Spleen (tissue), 13 donors: ENCODE measurements at places on chromosomes 3 and 15.

DNA sequence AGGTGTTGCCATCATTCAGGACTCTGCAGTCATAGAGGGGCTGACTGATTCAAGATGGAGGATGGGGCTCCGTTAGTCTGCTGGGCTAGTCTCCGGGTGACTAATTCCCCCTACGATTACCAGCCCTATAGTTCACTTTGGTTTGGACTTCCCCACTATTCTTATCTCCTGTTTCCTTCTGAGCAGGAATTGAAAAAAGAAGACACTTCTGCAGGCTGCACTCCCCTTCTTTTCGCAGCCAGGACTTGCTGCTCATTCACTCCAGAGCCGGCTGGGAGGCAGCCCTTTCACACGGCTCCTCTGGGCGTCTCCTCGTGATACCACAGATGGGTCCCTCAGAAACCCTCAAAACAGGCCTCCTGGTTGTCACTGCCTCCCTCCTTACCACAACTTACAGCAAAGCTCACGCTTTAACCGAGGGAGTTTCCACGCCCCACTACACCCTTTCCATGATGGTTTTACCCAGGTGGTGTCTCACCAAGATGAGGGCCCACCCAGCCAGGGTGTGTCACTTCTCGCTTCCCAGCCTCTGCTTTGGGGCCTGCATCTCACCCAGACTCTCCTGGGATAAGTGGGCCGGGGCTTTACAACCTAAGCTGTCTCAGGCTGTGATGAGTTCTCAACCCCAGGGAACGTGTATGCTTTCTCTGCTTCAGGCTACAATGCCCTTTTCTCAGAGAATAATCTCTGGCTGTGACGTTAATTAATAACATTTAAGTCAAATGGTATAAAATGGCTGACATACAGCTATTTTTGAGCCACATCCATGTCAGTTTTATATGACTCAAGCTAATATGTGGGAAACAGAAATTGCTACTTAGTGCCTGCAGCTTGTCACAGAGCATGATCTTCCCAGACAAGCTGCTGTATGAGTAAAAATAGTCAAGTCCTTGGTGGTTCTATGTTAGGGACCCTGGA lies 11.9 kb downstream of the CX3CR1 start:
- no peak for DNase-seq

GRCh38 chr3:151989621-151990020 lies 116.2 kb downstream of the SUCNR1 start:
- DNase-seq, result no peak

DNA sequence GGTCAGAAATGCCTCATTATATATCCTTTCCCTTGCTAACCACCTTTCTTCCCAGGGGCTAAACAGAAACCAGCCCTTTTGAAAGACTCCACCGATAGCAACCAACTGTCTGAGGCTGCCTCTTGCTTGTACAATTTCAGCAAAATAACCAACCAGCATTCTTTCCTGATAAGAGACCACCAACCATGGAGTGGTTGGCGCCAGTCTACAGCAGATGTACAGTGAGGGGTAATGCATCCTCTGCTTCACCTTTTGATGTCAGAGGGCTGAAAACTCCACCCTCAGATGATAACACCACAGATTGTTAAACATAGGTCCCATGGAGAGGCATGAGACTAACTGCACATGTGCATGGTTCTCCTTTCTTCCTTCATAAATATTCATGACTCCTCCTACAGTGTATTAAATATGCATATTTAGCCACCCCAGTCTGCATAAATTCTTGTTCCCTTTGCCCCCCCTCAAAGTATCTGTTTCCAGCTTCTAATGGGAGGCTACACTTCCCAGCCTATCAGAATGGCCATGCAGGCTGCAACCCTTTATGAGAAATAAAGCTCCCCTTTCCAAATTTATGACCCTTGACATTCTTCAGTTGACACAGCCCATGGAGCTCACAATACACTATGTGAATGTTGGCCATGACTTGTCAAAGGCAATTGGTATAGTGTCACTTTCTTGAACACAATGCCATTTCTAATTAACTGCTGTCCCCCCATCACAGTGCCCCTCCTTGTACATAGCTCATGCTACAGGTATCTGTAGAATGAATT lies 48.3 kb downstream of the GABRB3 start:
- no peak for DNase-seq

DNA sequence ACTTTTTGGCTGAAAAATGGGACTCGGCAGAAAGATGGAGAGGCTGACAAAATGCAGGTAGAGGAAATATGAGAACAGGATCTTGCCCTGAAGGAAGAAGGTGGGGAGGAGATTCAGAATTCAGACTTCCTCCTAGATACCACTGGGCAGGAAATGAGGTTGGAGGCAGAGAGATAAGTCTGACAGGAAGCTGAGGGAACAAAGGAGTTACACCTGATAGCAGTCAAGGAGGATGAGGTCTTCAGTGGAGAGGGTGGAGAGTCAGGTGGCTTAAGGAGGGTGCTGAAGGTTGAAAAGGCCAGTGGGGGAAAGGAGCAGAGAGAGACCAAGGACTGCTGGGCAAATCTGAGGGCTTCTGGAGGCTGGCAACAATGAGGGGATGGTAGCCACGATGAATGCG lies 56.8 kb downstream of the CCR4 start:
- DNase-seq, result no peak

- DNase-seq, result no peak
These were observed 69.3 kb downstream of the CHAC1 start for GRCh38 chr15:41022487-41023090.

- no peak for DNase-seq
These were observed 59.0 kb upstream of the SPTSSB start for GRCh38 chr3:161430307-161430706.

GRCh38 chr3:24923570-24923969 lies 428.9 kb upstream of the THRB start:
- no peak for DNase-seq

- no peak for DNase-seq
These were observed 16.3 kb downstream of the ITGA11 start for GRCh38 chr15:68415501-68416157.

DNA sequence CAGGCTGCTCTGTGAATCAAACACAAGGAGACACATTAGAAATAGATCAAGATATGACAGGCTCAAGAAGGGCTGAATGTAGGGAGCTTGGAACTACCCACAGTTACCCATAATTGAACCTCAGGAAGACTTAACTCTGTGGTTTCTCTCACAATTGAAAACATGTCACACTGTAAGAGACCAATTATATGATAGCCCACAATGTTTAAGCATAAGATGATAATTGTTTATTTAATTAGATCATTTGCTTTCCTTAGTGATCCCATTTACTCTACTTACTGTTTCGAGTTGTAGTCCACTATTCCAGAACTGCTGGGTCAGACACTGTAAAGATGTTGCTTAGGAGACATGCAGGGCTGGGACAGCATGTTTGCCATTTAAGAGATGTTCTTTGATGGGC lies 201.3 kb upstream of the RARB start:
- no peak for DNase-seq

DNA sequence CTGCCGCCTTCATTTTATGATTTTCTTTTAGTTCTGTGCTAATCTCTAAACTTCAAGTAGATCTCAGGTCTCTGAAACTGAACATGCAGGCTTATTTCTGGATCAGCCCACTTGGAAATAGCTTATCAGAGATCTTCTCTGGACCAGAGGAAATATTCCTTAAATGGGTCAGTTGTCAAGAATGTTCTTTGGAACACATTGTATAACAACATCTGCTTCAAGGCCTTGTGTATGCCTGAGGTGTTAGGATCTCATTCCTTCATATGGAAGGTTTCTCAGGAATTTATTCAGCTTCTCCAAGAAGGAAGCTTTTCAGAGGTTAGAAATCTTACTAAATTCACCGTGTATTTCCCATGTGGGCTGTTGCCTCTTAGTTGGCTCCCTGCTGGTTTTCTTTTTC lies 47.4 kb downstream of the SYN2 start:
- DNase-seq, result no peak

DNA sequence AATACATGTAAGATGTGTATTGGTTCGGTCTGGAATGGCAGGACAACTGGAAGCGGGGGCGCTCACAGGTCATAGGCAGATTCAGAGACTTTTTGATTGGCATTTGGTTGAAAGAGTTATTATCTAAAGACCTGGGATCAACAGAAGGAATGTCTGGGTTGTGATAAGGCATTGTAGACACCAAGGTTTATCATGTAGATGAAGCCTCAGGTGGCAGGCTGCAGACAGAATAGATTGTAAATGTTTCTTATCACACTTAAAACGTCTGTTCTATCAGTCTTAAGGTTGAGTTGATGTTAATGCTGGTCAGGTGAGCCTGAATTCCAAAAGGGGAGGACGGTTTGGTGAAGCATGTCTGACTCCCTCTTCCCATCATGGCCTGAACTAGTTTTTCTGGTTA lies 295.9 kb upstream of the PROK2 start:
- DNase-seq, result no peak

GRCh38 chr15:42153874-42154211 lies 2.6 kb downstream of the PLA2G4F start:
- peak; percentile 51 for DNase-seq

- no peak for DNase-seq
These were observed 44.4 kb upstream of the VGLL3 start for GRCh38 chr3:87035339-87035738.

DNA sequence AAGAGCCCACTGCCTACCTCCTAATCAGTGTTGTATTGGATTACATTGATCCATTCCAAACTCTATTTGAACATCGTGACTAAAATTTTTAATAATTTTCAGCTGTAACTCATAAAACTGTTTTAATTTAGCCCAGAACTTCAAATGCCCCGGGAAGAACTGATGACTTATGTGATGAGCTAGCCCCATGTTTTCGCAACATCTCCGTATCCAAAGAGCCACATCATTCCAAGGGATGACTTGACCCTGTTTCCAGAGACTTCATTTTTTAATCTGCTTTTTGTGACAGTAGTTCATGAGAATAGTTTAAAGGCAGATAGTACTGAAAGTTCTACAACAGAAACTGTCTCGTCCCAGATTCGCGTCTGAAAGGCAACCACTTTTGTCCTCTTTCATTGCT lies 97.4 kb downstream of the STAC start:
- DNase-seq, result no peak

GRCh38 chr3:38958026-38958720 lies 93.6 kb downstream of the SCN11A start:
- no peak for DNase-seq
